ENCODE measurements at places on chromosomes 7 and 10. TPM values are rescaled to one million over a fixed set of nuclear protein-coding genes. Genes with fewer than 3 reads are reported as not detected.

GRCh38 chr7:50822706-50823105 lies 40.0 kb upstream of the GRB10 start:
- no peak for DNase-seq

DNA sequence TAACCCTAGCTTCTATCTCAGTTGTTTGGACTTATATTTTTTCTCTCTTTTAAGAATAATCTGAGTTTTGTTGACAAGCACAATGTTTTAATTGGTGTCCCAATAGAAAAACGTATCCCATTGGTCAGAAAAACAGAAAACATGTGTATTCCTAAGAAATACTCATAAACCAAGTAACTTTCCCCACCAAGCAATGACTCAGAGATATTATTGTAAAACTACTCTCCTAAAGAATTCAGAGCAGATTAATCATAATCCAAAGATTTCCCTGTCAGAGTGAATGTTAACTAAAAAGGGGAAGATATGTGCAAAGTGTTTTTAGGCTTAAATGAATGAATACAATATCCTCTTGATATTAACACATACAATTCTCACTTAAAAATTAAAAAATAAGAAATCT lies 29.4 kb upstream of the MBL2 start:
- DNase-seq = no peak

Gene OPN1SW
- total RNA-seq = not detected

GRCh38 chr10:103990121-103990520 lies 23.2 kb downstream of the SLK start:
- DNase-seq = no peak

Gene HOXA3
- 0.04 TPM for total RNA-seq

DNA sequence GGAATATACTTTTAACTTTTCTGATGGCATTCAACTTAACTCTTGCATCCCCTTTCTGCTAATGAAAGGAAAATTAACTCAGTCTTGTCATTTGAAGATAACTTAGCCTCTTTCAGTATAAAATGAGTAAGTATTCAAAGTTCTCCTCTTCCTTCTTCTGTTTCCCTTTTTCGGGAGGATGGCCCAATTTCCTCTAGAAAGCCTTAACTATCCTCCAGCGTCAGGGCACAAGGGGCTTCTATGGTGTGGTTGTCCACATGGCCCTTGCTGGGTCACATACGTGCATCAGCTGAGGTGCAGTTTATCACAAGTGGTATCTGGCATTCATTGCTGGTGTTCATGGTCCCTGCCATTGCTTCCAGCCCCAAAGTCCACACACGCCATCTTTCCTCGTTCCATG lies 17.8 kb upstream of the GSAP start:
- no peak for DNase-seq

Gene MACC1
- 20.4 TPM for total RNA-seq

Gene CPN1
- 0.09 TPM for total RNA-seq

DNA sequence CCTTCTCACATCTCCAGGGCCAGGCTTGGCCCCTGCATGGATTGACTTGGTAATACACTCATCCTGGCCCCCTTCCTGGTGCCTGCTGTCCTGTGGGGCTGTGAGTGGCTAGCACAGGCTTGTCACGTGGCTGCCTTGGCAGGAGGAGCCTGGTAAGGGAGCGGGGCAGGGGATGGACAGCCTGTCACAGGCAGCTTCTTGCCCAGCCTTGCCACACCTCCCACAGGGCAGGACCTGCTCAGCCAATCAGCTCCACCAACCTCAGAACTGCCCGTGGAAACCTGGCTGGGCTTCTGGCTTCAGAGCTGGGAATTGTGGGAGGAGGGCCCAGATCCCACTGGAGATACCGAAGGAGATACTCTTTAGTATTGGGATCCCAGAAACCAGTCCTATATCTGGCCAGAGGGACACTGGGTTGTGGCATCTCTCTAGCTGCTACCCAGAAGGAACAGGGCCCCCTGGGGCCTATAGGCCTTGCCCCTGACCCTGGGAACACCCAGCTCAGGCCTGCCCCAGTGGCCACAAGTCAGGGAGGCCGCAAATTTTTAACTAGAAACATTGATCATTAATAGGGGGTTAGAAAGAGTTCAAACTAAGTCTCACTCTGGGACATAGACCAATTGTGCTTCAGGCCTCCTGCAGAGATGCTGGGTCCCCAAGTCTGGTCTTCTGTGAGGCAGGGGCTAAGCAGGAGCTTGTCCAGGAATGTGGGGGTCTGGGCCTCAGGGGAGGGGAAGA lies at the start of gene HOGA1:
TSS of gene HOGA1 (plus strand) at position 330 of the 738 bp plus-strand sequence. CDS start at position 645, 315 bp downstream.
- DNase-seq = no peak

GRCh38 chr7:105978035-105978434 lies 15.0 kb downstream of the CDHR3 start:
- DNase-seq = no peak

Gene ASAH2
- 11.8 TPM for total RNA-seq

Gene PDGFA
- 10.2 TPM for total RNA-seq

DNA sequence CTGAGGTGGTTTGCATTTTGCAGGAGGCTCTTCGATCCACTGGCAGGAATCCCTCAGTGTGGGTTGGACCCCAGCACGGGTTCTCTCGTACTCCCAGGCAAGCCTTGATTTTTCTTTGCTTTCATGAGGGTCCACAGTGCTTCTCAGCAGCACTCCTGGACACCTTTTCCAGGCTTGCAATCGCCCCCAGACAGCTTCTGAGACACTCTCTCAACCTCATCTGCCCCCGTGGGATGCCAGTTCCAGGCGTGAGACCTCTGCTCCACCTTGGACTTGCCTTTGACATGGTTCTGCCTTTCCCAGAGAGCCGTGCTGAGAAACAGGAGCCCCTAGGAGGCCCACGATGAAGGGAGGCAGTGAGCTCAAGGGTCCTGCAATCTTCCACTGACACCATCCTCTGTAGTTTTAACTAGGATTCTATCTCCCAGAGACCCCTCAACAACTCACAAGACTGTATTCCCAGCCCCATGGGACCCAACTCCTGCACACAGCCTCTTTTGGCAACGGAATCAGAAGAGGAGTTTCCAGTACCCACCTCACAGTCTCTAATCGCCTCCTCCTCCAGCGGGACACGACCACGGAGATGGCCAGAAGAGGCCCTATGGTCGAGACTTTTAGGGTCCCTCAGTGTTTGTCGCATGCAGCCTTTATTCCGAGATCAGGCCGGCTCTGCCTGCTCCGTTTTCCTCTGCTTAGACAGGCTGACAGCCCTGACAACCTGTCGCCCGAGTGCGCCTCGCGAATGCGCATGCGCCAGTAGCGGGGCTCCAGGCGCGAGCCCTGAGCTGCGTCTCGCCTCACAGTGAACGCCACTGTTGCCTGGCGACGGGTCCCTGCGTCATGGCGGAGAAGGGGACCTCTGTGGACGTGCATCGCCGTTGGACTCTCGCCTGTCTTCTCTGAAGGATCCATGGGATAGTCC lies 26.0 kb upstream of the ZNF273 start:
- peak; percentile 5 for DNase-seq

GRCh38 chr7:12102126-12102525 lies 109.0 kb upstream of the TMEM106B start:
- no peak for DNase-seq

DNA sequence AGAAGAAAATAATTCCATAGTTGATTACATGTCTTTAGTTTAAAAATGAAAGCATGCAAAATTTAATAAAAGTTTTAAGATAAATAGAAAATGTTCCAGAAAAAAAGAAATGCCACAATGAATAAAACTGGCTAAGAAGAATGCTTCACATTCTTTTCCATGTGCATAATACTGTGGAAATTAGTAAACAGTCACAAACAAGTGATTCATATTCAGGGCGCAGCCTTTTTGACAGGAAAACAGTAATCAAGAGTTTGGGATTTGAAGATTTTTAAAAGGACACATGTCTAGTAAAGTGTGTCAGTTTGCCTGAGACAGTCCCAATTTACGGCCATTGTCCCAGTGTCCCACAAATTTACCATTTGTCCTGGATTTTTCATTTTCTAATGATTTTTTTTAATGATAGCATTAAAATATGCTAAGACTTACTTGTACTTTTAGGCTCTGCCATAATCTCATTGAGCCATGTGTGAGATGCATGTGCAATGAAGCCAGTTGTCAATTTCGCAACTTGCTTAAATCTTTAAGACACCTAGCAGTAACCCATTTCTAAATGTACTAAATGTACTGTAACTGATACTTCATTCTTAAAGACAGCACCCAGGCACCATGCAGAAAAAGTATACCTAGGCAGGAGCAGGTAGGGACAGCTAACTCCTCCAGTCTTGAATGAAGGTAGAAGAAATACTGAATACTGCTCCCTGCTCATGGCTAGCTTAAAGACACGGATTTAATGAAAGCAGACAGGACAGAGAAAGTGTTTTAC lies 46.9 kb downstream of the ZNF438 start:
- no peak for DNase-seq

DNA sequence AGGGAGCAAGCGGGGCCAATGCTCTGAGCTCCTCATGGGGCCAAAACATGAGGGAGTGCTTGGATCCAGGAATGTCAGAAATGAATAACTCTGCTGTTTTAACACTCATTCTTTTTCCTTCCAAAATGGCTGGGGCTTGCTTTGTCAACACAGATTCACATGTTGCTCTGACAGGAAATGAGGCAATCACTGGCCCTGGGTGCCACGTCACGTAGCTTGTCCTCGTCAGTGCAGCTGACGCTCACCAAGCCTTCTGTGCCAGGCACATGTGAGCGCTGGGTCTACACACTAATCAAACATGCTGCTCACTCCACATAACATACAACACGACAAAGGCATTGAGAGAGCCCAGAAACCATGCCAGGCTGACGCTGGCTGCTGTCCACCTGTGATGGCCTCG lies 198.9 kb downstream of the WDR37 start:
- DNase-seq = no peak

- DNase-seq = no peak
Measured at GRCh38 chr10:124545351-124546054, 83.9 kb downstream of the LHPP start.

Gene IL2RA
- total RNA-seq = 1.1 TPM

- DNase-seq = no peak
Measured at GRCh38 chr7:80833289-80834268, 85.3 kb downstream of the SEMA3C start.

- DNase-seq = no peak
Measured at GRCh38 chr10:33174674-33175434, 159.6 kb downstream of the NRP1 start.

Gene ATP6V1F
- total RNA-seq = 378 TPM

- no peak for DNase-seq
Measured at GRCh38 chr7:155477476-155477875, 19.5 kb downstream of the EN2 start.

Gene EBLN1
- total RNA-seq = 0.95 TPM

DNA sequence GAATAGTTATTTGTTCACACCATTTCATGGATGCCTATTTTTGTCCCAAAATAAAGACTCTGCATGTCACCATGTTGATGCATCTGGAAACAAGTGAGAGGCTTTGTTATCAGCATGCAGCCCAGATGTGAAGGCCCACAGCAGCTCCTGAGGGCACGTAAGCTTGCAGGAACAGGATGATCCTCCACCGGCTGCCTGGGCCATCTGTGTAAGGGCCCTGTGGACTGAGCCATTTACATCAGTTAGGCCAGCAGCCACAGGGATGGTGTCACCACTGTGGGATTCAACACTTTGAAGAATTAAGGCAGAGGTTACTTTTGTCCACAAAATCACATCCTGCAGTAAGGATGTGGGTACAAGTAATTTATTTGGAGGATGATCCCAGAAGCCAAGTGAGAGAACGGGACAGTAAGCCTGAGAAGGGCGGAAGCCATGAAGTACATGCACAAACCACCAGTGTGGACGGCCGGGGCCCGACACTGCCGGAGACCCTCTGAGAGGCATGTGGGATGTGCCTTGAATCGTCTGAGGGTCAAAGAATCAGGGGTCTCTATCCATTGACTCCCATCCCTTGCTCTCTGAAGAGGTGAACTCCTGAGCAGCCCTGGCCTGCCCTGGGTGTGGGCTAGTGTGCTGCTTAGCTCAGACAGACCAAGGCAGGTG lies 609.7 kb downstream of the DNAJB6 start:
- no peak for DNase-seq

GRCh38 chr10:69176823-69177222 lies 3.2 kb upstream of the SUPV3L1 start:
- DNase-seq = no peak

DNA sequence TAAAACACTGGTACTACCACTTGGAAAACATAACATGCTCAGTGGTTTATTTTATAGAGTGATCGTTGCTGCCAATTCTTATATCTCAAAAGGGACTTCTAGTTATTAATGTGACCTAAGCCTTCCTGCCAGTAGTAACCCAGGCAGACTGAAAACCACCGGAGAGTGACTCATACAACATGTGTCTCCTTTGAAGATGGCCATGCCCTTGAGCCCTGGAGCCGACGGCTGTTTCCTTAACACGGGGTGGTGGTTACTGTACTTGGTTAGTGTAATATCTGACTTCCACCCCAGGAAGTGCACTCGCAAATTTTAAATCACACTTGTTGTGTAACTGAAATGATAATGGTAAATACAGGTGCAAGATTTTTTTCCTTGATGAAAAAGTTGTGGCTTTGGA lies 30.5 kb downstream of the JAKMIP3 start:
- no peak for DNase-seq

DNA sequence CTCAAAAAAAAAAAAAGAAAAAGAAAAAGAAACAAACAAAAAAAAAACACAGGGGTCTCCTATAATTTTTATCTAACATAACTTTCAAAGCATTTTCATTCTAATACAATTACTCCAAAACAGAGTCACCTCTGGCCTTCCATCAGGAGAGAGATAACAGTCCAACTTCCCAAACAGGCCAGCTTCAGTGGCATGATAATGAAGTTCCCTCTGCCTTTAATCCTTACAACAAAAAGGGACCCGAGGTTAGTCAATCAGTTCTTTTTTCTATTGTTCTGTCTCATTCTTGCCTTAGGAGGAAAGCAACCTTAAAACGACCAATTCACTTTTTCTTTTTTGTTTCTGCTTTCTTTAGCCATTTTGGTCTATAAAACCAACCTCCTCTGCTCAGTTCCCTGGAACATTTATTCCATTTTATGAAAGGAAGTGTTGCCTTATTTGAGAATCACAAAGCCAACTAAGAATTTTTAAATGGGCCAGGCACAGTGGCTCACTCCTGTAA lies 16.5 kb upstream of the FXYD4 start:
- no peak for DNase-seq

Gene KLF14
- total RNA-seq = not detected

DNA sequence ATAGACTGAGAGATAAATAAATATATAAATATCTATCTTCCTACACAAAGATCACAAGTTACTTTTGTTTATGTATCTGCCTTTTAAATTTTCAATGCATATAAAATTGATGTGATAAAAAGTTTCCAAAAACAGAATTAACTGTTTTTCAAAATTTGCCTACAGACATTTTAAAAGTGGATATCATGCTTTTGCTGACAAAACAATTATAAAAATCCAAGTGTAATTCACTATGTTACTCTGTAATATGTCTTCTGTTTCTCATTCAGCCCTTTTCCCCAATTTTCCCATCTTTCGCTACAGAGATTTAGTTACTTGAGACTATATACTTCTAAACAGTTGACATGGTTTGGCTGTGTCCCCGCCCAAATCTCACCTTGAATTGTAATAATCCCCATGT lies 37.7 kb downstream of the SLC25A13 start:
- DNase-seq = no peak

DNA sequence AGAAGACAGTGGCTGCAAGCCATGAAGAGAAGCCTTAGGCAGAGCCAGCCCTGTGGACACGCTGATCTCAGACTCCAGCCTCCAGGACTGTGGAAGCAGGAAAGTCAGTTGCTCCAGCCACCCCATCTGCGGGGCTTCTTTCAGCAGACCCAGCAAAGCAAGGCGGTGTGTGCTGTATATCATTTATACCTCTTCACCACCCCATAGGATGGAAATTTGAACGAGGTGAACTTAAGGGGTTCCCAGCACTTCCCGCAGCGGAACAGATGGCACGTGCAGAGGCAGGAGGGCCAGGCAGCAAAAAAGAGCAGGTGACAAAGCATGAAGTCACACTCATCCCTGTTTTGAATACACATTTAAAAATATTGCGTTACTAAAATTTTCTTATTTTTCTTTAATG lies 159.4 kb downstream of the ADARB2 start:
- DNase-seq = no peak

Data from K562 (cell line).